ENCODE measurements at places on chromosomes 6 and 20.

DNA sequence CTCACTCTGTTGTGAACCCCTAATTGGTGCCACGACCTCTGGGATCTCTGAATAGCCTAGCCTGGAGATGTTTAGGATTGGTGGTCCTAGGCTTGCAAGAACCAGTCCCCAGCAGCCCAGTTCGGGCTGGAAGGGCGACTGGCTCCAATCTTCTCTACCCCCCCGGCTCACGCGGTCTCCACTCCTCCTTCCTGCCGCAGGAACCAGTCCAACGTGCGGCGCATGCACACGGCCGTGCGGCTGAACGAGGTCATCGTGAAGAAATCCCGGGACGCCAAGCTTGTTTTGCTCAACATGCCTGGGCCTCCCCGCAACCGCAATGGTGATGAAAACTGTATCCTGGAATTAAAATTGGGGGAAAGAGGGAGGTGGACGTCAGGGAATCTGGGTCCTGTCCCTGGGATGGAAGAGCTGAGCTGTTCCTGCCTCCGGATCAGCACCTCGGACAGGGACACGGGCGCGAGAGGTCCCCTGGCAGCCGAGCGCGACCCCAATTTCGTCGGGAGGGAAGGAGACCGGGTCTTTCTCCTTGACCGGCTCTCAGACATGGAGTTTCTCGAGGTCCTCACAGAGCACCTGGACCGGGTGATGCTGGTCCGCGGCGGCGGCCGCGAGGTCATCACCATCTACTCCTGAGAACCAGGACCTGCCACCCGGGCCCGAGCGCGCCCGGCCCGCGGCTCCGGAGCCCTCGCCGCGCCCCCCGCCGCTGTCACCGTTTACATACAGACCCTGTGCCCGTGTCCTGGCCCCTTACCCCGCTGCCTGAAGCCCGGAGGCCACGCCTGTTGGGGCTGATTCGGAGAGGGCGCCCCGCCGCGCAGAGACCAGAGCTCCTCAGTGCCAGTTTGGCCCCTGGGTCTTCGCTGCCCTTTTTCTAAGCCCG lies 28.2 kb downstream of the SLC12A5 start:
- DNase-seq: peak; percentile 53

GRCh38 chr6:70686548-70687133 lies 19.0 kb downstream of the SMAP1 start:
- peak; percentile 59 for DNase-seq

- peak; percentile 3 for DNase-seq
Measured at GRCh38 chr6:128068119-128068479, 167.2 kb upstream of the THEMIS start.

DNA sequence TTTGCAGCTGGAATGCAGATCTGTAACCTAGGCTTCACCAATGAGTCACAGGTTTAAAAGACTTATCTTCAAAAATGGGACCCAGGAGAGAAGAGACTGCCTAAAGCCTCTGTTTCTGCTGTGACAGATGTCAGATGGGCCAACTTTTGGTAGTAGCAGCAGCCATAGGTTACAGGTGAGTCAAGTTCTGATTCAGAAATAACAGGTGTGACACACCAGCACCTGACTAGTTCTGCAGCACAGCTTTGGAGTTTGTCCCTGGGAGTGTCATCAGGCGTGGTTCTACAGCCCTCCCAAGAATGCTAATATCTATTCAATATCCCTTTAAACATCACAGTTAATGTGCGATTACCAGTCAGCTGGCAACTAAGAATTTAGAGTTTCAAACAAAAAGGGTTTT lies 121.9 kb upstream of the BTN3A2 start:
- no peak for DNase-seq

DNA sequence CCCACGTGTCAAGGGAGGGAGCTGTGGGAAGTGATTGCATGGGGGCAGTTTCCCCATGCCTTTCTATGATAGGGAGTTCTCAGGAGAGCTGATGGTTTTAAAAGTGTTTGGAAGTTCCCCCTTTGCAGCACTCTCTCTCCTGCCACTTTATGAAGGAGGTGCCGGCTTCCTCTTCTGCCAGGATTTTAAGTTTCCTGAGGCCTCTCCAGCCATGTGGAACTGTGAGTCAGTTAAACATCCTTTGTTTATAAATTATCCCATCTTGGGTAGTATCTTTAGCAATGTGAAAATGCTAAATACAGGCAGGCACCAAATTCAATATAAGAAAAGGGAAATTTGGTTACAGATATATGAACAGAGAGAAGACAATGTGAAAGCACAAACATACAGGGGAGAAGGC lies 96.4 kb upstream of the EPHA7 start:
- no peak for DNase-seq

Measured in cardiac fibroblast (primary cell).